ENCODE measurements at places on chromosomes 5 and 9.

DNA sequence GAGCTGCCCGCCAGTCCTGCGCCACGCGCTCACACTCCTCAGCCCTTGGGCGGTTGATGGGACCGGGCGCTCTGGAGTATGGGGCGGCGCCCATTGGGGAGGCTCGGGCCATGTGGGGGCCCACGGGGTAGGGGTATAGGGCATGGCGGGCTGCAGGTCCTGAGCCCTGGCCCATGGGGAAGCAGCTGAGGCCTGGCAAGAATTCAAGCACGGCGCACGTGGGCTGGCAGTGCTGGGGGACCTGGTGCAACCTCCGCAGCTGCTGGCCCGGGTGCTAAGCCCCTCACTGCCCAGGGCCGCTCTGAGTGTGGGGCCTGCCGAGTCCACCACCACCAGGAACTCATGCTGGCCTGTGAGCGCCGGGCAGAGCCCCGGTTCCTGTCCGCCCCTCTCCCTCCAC is 229.6 kb upstream of the ZNF608 start:
- no peak for DNase-seq

DNA sequence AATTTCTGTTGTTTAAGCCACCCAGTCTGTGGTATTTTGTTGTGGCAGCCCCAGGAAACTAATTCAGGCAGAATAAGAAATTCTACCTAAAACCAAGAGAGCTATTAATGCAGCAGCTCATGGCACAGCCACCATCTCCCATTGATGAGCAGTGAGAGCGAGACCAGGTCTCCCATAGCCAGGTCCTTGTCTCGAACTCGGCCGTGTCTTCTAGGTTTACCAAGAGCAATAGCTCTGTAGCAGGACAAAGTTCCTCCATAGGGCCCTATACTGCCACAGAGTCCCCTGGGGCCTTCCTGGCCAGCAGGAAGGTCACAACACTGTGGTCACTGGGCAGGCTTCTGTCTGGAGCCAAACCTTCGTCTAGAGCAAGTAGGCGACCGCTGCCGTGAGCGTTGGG is 34.5 kb upstream of the TJP2 start:
- no peak for DNase-seq

DNA sequence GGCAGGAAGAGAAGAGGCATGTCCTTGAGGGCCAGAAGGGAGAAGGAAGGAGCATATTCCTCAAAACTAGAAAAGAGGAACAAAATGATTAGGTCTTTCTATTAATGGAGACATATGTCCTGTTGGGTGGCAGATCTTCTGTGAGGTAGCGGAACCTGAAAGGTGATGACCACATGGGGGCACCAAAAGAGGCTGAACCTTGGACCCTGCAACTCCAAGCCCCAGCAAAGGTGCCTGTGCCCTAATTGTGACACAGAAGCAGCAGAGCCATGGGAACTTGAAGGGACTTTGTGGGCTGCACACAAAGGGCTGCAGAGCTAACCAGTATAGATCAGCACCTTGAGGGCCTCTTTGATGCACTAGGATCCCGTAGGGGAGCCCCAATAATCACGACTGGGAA is 158.0 kb downstream of the BAAT start:
- no peak for DNase-seq

- DNase-seq: no peak
Observed at GRCh38 chr9:76528642-76529190, 69.7 kb downstream of the GCNT1 start.

GRCh38 chr5:180648658-180649296 is 623 bp downstream of the FLT4 start:
- no peak for DNase-seq

GRCh38 chr9:136734837-136735496 is 7.8 kb downstream of the LCN10 start:
- no peak for DNase-seq

DNA sequence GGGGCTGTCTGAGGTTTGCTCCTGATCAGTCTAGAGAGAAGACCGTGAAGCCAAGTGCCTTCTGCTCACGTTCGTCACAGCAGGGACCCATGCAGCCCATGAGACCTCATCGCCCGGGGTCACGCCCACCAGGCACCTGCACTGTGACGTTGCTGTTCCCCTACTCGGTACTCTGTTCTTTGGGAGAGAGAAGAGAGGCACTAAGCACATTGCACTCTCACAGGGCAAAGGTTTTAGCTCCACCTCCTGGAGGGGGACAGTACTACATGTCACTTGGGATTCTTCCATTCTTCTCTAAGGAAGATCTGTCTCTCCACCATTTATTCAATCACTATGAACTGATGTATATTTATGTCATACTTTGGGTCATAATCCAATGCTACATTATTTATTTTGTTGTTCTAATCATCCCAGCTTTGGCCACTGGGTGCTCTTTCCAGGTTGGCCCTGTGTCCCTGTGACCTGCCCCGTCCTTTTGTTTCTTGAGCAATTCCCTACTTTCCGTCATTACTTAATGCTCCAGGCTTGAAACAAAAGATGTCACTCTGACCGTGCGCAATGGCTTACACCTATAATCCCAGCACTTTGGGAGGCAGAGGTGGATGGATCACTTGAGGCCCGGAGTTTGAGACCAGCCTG is 31.4 kb upstream of the BRD3 start:
- no peak for DNase-seq

- DNase-seq: no peak
Observed at GRCh38 chr5:126972062-126972895, 58.1 kb downstream of the MARCHF3 start.

GRCh38 chr5:37754976-37755375 is 84.9 kb downstream of the GDNF start:
- no peak for DNase-seq

- no peak for DNase-seq
Observed at GRCh38 chr5:148156609-148157008, 11.7 kb upstream of the SPINK14 start.

- DNase-seq: peak; percentile 50
Observed at GRCh38 chr5:102715082-102715807, 39.9 kb upstream of the PAM start.

DNA sequence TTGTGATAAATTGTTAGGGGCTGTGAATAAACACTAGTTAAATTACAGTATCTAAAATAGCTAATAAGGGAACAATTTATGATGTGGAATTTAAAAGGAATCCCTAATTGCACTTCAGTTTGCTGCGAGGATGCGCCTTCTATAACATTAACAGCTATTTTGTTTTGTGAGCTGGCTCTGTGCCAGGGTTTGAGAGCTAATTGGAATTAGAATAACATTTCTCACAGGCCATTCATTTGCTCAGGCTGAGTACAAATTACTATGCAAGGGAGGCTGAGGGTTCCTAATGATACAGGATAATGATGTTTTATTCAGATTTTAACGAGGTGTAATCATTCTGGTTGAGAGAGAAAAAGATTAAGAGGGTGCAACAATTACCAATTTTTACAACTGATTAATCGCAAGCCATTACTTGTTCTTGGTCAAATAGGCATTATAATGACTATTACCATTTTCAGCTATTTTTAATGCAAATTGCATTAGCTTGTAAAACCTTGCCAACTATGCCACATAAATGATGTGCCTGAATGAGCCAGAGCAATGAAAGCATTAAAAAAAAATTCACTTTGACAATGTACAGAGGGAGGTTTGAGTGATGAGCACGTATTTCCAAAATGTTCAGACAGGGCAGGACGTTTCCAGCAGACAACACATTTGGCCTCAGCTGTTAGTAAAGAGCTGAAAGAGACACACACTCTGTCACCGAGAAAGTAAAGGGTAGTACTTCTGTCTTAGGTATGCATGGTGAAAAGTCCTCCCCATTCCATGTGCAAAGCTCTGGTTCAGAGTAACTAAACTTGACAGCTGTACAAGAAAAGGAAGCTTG is 576.5 kb downstream of the TLE1 start:
- no peak for DNase-seq

GRCh38 chr9:114266969-114267368 is 55.9 kb upstream of the ORM1 start:
- no peak for DNase-seq

DNA sequence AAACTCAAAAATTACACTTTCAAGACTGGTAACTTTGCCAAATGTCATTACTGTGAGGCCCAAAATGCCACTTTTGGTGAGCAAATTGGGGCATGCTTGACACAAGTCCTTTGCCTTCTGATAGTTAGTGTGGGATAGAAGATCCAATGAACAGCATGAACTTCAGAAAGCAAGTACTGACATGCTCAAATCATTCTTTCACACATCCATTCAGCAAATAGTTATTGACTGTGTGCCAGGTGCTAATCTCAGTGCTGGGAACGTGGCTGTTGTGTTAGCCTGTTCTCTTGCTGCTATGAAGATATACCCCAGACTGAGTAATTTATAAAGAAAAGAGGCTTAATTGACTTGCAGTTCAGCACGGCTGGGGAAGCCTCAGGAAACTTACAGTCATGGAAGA is 247.0 kb downstream of the CHSY3 start:
- peak; percentile 14 for DNase-seq

GRCh38 chr9:110076894-110077725 is 130.8 kb downstream of the C9orf152 start:
- no peak for DNase-seq

Measured in epithelial cell of prostate (primary cell).